Cardiac septum (tissue), 1 donor: ENCODE measurements at places on chromosomes 3 and 15. TPM values are rescaled to one million over a fixed set of nuclear protein-coding genes. Genes with fewer than 3 reads are reported as not detected.

- DNase-seq = no peak
These were observed 17.0 kb downstream of the SHISA5 start for GRCh38 chr3:48486952-48487351.

- no peak for DNase-seq
These were observed 360.4 kb upstream of the CNTN6 start for GRCh38 chr3:732326-732928.

GRCh38 chr3:196423044-196423781, 9.0 kb downstream of the UBXN7 start:
- peak; percentile 87 for DNase-seq

- DNase-seq = no peak
These were observed 4.3 kb downstream of the SELENOT start for GRCh38 chr3:150607267-150608065.

DNA sequence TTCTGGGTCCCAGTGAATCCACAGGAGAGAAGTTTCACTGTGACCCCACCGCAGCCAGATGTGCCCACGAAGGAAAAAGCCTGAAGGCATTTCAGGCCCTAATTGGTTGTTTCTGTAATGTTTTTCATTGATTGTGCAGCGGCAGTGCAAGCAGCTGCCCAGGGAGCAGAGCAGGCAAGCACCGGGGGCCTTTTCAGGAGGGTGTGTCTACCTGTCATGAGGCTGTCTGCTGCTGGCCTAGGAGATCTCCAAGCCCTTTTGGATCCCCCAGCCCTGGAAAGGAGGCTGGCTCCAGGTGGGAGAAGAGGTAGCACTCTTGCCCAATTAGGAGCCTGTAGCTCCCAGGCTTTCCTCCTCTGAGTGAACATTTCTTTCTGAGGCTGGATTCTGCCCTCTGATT, 108.8 kb downstream of the EPHB1 start:
- no peak for DNase-seq

DNA sequence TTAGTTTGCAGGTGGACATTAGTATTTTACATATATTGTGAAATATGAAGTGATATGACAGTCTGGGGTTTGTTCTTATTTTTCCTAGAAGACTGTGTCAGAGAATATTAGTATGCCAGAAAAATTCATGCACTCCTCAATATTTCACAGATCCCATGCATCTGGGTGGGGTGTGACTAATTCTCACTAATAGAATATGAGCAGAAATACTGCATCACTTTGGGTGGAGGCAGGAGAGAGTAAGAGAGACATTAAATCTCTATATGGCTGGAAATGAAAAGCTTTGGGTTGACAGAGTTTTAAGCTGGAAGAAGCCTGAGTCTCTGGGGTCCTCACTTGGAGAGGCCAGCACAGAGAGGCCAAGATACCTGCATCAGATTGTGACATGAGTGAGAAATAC, 101.3 kb upstream of the DPH6 start:
- no peak for DNase-seq

- no peak for DNase-seq
These were observed 50.0 kb upstream of the PCSK6 start for GRCh38 chr15:101539492-101539891.

DNA sequence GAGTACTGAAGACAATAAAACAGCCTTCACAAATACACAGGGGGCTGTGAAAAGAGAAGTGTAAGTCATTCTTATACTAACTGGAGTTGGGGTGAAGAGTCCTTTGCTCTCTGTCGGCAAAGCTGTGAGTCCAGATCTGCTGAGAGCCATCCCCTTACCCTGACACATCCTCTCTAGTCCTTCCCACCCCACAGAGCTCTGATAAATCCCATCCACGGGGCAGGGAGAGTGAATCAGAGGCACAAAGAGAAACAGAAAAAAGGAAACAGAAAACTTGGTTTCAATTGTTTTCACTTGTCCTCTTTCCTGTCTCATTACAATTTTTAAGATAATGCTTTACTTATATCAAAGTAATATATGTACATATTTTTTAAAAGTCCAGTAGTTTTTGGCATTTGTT, 18.2 kb upstream of the ZNF639 start:
- DNase-seq = no peak

- no peak for DNase-seq
These were observed 23.5 kb downstream of the IL12A start for GRCh38 chr3:160012108-160012507.

DNA sequence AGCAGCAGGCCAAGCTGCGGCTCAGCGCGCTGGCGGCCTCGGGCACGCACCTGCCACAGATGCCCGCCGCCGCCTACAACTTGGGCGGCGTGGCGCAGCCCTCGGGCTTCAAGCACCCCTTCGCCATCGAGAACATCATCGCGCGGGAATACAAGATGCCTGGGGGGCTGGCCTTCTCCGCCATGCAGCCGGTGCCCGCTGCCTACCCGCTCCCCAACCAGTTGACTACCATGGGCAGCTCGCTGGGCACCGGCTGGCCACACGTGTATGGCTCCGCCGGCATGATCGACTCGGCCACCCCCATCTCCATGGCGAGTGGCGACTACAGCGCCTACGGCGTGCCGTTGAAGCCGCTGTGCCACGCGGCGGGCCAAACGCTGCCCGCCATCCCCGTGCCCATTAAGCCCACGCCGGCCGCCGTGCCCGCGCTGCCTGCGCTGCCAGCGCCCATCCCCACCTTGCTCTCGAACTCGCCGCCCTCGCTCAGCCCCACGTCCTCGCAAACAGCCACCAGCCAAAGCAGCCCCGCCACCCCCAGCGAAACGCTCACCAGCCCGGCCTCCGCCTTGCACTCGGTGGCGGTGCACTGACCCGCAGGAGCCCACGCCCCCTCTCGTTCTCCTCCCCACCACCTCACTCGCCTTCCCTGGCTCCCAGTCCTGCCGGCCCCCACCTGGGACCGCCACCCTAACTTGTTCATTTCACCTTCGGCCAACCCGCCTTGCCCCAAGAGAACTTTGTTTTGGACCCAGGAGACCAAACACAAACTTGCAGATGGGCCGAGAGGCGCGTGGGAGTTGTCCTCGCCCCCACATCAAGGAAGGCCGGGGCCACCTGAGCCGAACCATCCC, 1.5 kb downstream of the FOXB1 start:
- DNase-seq = no peak

DNA sequence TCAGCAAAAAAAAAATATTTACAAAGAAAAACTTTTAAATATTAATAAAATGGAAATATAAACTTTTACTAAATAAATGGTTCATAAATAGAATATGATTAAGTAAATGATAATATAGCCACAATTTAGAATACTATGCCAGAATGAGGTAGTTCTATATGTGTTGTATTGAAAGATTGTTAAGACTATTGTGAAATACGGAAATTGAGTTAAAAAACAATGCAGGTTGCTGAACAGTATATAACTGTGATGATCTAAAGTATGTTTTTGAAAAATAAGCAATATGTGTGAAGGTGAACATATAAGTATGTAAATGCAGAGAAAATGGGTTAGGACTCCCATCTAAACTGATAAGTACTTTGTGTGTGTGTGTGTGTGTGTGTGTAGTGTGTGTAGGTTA, 1.2 kb downstream of the ZNF35 start:
- no peak for DNase-seq

GRCh38 chr3:19029837-19030521, 118.3 kb upstream of the KCNH8 start:
- DNase-seq = no peak

DNA sequence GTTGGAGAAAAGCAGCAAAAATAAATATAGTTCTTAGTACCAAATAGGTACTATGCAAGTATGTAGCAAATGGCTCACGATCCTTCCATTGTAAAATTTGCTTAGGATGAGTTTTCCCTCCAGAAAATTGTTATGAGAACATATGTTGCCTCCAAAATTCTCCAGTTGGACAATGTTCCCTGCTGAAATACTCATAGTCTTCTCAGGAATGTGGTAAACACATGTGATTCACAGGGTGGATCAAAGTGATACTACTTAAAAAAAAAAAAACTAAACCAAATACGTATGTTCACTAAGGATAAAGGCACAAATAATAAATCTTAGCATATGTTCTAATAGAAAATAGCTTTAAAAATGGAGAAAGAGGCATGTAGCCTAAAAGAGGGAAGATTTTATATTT, 84.3 kb upstream of the ZNF385D start:
- DNase-seq = no peak

DNA sequence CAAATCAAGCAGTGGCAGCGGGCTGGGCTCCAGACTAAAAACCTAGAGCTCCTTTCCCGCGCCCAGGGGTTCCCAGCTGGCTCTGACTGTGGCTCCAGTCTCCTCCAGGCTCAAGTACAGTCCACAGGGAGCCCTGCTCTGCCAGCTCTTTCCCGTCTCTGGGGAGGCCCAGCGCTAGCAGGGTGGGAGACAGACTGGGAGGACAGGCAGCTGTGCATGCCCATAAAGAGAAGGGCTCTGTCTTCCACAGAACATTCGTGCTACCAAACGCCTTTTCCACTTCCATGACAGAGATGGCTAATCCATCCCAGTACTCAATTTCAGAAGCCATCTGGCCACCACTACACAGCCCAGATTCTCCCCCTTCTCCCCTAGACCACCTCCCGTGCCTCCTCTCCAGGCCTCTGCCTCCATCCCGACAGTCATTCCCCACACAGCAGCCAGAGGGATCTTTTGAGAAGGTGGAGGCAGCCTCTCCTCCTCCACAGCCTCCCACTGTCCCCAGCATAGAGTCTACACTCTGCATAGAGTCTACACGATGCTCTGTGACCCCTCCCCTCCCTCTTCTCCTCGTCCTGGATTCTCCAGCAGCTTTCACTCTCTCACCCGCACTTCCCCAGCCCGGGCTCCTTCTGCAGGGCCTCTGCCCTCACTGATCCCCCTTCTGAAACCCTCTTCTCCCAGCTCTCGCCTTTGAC, 6.8 kb upstream of the DUSP7 start:
- DNase-seq = no peak

- no peak for DNase-seq
These were observed 305.5 kb downstream of the SHQ1 start for GRCh38 chr3:72542781-72543180.

- no peak for DNase-seq
These were observed 307.0 kb downstream of the EPHA6 start for GRCh38 chr3:97121386-97121785.

DNA sequence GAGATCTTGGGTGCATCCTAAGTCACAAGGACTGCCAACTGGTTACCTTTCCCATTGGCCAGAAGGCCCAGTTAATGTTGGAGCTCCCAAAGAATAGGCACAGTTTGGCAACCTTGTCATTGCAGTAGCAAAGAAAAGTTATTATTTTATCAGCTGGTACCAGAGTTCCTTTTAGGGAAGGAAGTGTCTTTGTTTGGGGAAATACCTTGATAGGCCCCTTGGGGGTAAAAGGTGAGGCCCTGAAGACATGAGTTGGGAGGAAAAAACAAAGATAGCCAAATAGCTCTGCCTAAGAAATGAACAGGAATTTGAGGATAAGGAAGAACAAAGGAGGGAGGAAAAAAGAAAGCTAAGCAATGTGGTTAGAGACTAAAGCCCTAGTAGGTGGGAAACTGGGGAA, 85.8 kb downstream of the ANP32A start:
- no peak for DNase-seq

- no peak for DNase-seq
These were observed 121.2 kb upstream of the NR2F2 start for GRCh38 chr15:96209285-96209735.

DNA sequence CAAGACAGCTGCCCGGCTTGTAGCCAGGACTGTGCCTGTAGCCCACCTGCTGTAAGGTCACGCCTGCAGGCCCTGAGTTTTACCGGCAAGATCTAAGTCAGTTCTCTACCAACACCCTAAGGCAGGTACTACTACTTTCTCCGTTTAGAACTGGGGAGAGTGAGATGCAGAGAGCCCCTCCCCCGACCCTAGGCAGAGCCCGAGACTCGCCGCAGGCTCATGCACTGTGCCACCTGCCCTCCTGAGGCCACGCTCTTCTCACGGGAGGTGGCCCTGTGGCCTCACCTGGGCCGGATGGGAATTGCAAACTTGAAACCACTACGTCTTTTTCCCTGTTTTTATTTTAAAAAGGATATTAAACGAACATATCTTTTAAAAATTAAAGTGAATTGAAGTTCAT, 36.9 kb upstream of the PCSK6 start:
- DNase-seq = no peak

- DNase-seq = no peak
These were observed 179.4 kb downstream of the CD47 start for GRCh38 chr3:107911337-107912000.

- no peak for DNase-seq
These were observed 156.7 kb downstream of the TJP1 start for GRCh38 chr15:29665444-29666003.

Gene BRK1
- total RNA-seq = 82.6 TPM

Gene SLC24A5
- not detected for total RNA-seq

Gene WDR93
- not detected for total RNA-seq

Gene SMCO1
- 28.7 TPM for total RNA-seq

Gene NANOGP8
- total RNA-seq = not detected

Gene SERPINI2
- 0.46 TPM for total RNA-seq

Gene DUOX1
- 0.59 TPM for total RNA-seq

Gene CAND2
- total RNA-seq = 62.6 TPM

Gene CCR9
- not detected for total RNA-seq

Gene IDH3A
- 370 TPM for total RNA-seq

Gene GABRB3
- 2.7 TPM for total RNA-seq

Gene SPINT1
- 0.59 TPM for total RNA-seq

Gene C15orf62
- not detected for total RNA-seq

Gene VEPH1
- total RNA-seq = 0.78 TPM
